NCI-H446 treated with DMSO at 0.1 percent for 48 hours (cell line): ENCODE measurements at places on chromosomes 16 and 17.

DNA sequence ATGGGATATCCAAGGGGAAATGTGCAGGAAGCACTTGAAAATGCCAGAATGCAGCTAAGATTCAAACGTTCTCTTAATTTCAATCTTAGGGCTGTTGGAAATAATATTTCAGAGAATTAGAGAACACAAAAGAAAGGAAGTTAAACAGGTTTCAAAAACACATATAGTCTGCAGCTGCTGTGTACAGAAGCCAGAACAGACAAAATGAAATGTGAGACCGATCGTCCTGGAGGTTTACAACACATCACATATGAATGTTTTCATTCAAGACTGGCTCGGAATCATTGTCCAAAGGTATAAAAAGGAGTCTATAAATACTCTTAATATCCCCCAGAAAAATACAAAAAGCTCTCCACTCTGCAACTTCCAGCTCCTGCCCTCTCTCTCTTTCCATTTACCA is 14.3 kb downstream of the CYTH1 start:
- no peak for DNase-seq

GRCh38 chr16:24820522-24820921 is 25.2 kb upstream of the SLC5A11 start:
- no peak for DNase-seq

- DNase-seq = no peak
Measured at GRCh38 chr17:78315355-78316114, 44.3 kb downstream of the SOCS3 start.

GRCh38 chr17:37774504-37774903 is 29.6 kb upstream of the HNF1B start:
- no peak for DNase-seq

GRCh38 chr16:48810436-48810802 is 200.4 kb upstream of the N4BP1 start:
- no peak for DNase-seq

GRCh38 chr17:48432820-48433775 is 3.1 kb upstream of the SKAP1 start:
- no peak for DNase-seq

GRCh38 chr16:75116081-75116910 is at the start of gene LDHD:
Gene LDHD, minus strand, starts transcription at chr16:75116780. Its CDS starts 60 bp downstream, at chr16:75116720.
- DNase-seq = no peak

DNA sequence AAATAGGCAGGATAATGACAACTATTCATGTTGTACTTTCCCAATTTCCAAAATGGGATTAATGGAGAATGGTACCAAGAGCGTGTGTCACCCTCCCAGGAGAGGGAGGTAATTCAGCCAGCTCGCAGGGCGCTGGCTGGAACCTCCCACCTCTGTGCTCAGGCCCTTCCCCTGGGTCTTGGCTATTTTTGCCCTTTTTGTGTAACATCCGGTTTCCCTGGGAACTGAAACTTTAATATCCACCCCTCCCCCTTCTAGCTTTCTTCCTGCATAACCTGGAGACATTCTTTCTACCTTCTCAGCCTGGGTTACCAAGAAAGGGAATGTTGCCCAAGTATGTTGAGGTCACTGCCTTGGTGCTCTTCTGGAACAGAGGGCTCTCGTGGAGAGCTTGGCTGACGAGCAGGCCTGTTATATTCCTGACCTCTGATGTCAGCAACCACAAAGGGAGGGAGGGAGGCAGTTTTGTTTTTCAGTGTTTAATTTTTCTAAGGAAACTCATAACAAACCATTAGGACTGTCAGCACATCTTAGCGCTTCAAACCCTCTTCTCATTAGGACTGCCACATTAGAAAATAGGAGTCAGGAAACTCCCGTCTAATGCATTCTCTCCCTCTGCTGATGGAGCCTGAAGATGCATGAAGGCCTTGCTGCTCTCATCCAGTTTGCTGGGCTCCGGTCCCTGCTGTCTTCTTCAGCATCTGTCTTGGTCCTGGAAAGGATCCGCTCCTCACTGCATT is 25.6 kb downstream of the ITGB3 start:
- DNase-seq = no peak

- no peak for DNase-seq
Measured at GRCh38 chr17:59607817-59608403, 11.8 kb upstream of the CLTC start.

GRCh38 chr16:72901000-72901627 is 146.8 kb downstream of the ZFHX3 start:
- DNase-seq = no peak

DNA sequence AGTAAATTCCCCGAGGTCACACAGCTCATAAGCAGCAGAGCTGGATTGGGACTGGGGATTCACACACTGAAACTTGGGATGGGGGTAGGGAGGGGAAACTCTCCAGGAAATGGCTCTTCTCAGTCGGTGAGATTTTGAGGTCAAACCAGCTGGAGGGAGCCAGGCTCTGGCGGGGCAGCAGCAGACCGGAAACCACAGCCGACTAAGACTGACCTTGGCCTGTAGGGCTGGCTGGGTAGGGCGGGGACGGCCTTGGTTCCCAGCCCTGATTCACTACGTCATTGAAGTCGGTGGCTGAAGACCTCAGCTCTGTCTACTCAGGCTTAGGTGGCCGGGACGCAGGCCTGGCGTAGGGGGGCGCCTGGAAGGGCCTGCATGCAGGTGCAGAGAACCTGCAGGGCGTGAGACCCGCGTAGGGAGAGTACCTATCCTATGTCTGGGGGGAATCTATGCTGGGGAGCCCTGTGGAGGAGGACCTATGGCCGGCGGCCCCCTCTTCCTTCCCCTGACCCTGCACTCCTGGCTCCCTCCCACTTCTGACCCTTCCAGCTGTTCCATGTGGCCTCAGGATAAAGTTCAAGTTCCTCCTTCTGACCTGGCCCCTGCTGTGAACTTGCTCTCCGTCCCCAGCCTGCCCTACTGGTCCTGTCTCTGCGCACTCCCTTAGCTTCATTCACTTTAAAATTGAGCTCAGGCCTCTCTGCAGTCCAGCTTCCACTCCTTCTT is 11.9 kb upstream of the SLC4A1 start:
- DNase-seq = no peak

GRCh38 chr16:3759736-3760135 is 42.4 kb upstream of the TRAP1 start:
- DNase-seq = no peak

DNA sequence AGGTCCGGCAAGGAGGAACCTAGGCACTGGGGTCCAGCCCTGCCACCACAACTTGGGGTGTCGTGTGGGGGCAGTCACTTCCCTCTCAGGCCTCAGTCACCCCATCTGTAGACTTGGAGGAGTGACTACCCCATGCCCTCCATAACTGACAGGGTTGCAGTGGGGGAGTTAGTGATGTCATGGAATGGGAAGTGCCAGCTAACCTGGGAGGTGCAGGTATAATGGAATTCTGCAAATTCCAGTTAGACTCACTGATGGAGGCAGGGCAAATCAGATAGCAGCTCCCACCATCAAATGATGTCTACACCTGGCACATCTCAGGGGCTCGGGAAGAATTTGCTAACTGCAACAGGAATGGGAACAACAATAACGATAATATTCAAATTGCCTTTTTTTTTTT is 72.9 kb downstream of the CNGB1 start:
- DNase-seq = no peak
